T-helper 2 cell (primary cell): ENCODE measurements at places on chromosomes 6 and 20.

DNA sequence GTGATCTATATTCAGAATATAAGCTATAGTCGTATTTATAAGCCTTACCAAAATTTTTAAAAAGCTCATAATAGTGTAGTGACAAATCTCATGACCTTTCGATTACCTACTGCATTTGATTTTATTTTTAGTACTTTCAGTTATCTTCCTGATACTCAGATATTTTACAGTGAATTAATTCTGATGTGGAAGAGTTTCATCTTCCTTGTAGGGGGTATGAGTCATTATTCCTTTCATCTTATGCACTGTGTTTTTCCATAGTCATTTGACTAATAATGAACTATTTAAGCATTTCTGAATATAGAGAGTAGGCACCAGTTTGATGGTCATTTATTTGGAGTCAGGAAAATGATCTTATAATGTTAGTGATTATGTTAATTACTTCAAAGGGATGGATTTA, 36.4 kb downstream of the HDGFL1 start:
- no peak for DNase-seq

DNA sequence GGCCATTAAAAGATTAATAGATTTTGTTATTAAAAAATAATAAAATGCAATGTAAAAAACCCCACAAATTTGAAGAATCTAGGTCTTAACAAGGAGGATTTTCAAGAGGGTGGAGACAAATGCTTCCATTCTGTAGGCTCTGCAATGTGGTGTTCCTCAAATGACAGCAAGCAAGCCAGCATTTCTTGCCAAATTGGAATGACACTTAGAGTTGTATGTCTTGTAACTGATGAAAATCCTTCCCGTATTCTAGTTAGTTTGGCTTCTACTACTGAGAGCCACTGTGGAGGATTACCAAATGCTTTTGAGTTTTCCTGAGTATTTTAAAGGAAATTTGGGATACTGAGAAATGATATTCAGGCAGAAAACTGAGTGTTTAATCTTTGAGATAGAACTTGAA, 1225.5 kb upstream of the CITED2 start:
- DNase-seq: no peak

GRCh38 chr6:119234457-119234856, 115.1 kb downstream of the MAN1A1 start:
- DNase-seq: no peak

GRCh38 chr20:45117581-45117980, 2.6 kb upstream of the WFDC5 start:
- DNase-seq: no peak

DNA sequence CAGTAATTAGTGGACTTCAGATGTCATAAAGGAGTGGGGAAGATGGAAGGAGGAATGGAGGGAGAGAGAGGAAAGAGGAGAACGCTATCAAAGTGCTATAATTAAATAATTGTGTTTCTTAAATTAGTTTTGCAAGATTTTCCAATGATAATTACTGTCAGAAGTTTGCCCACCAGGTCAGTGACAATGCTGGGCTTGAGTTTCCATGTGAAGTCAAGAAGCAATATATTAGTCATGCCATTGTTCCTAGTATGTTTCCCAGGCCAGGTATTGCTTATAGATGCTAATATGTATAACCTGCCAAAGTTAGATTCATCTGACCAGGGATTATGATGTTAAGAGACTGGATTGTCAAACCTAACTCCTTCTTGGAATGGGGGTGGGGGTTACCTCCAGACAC, 131.9 kb downstream of the GJA10 start:
- DNase-seq: no peak

GRCh38 chr6:15426395-15426794, 180.5 kb downstream of the JARID2 start:
- DNase-seq: no peak

DNA sequence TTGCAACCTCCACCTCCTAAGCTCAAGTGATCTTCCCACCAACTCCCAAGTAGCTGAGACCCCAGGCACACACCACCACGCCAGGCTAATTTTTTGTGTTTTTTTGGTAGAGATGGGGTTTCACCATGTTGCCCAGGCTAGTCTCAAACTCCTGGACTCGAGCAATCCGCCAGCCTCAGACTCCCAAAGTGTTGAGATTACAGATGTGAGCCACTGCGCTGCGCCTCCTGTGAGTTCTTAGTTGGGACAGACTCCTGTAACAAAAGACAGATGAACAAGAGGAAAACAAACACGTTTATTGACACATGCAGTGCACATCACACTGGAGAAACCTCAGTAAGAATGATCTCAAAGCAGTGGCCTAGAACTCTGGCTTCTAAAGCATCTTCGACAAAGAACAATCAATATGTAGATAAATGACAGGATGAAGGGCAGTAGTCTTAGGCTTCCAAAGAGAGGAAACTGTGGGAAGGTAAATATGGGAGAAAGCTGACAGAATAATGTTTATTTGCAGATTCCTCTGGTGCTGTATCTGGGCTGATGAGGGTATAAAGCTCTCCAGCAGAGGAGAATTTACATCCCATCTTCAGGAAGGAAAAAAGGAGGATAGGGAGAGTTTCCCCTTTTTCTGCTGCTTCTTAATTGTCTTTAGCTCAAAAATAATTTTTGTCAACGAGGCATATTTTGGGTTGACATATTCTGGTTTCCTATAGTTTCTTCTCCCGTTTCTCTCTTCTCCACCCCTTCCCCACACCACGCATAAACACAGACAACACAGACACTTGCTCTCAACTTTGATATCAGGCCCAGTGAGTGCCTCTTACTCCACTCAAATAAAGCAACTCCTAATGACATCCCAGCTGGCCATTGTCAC, 84.7 kb upstream of the TNFAIP3 start:
- DNase-seq: no peak

- peak; percentile 5 for DNase-seq
These were observed 262.0 kb downstream of the CDC5L start for GRCh38 chr6:44649365-44650025.

- peak; percentile 69 for DNase-seq
These were observed 88.1 kb downstream of the MAP3K4 start for GRCh38 chr6:161079566-161080262.

DNA sequence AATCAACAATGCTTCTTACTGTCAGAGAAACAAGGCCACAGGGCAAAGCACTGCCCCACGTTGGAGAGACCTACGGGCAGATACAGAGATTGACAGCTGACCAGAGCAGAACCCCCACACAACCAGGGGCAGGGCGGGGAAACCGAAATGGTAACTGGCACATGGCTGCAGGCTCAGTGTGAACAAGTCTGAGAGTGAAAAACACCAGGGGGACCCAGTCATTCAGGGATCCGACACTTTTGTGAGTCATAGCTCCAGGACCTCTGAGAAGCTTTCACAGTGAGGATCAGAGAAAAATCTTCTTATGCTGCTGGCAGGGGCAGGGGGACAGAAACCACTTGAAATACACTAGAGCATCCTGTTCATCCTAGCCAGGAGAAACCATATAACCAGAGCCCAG, 254.2 kb downstream of the C6orf118 start:
- DNase-seq: no peak

GRCh38 chr6:13613029-13613594, 2.0 kb upstream of the NOL7 start:
- DNase-seq: no peak

GRCh38 chr6:18183766-18184165, 28.5 kb downstream of the KDM1B start:
- DNase-seq: no peak

- no peak for DNase-seq
These were observed 43.3 kb downstream of the TRIM27 start for GRCh38 chr6:28880519-28880893.

- no peak for DNase-seq
These were observed 204.8 kb downstream of the ADGB start for GRCh38 chr6:146803601-146804000.

GRCh38 chr6:165573671-165574070, 89.4 kb downstream of the PDE10A start:
- DNase-seq: no peak

GRCh38 chr6:61887423-61887822, 398.6 kb downstream of the KHDRBS2 start:
- no peak for DNase-seq

DNA sequence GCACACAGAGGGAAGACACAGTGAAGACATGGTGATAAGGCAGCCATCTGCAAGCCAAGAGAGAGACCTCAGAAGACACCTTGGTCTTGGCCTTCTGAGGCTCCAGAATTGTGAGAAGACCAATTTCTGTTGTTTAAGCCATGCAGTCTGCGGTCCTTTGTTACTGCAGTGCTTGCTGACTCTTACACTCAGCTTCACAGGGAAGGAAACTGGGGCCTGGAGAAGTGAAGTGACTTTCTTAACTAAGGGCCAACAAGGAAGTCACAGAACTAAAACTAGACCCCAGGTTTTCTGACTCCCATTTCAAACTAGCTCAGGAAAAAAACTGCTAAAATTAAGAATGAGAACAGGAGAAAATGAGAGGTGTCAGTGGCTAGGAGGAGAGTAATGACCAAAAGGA, 74.3 kb downstream of the TNFRSF21 start:
- DNase-seq: no peak

GRCh38 chr6:20541382-20541781, 7.1 kb downstream of the CDKAL1 start:
- no peak for DNase-seq

DNA sequence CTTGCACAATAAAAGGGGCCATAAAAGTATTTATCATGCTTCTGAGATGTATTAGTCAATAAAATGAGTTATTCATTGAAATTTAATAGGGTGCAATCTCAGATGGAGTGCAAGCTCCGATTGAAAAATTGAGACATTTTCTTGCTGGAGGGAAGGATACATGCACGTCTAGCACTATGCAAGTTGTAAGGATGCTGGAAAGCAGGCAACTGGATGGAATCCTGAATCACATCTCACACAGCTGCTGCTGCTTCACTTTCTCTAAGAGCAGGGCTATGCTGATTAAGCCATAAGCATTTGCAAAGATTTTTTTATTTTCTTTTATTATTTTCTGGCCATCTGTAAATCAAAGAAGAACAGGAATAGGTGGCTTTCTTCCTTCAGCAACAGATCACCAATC, 308.8 kb upstream of the EPHA7 start:
- DNase-seq: no peak

- DNase-seq: no peak
These were observed 368.1 kb upstream of the MARCKS start for GRCh38 chr6:113488812-113489685.

GRCh38 chr6:20188630-20189075, 23.6 kb downstream of the MBOAT1 start:
- DNase-seq: no peak

DNA sequence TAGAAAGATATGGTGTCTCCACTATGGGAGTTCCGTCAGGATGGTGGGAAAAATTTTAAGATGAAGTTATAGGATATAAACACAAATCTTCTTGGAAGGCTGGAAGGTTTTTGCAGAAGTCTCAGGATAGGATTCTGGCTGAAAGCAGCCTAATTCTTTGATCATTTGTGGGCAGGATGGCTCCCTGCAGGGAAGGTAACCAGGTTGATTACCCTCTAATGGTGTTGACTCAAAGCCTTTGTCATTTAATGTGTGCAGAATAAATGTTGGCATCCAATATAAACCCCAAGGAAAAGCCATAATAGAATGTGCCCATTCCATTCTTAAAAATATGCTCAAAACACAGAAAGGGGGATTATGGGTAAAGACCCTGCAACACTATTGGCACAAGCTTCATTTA, 204.3 kb downstream of the EPM2A start:
- DNase-seq: no peak

- no peak for DNase-seq
These were observed 76.4 kb upstream of the RNF24 start for GRCh38 chr20:4091490-4092479.

- DNase-seq: no peak
These were observed 38.5 kb downstream of the PTGIS start for GRCh38 chr20:49529470-49529869.

GRCh38 chr6:54716010-54716409, 130.6 kb upstream of the FAM83B start:
- DNase-seq: no peak

- no peak for DNase-seq
These were observed 39.2 kb upstream of the MMS22L start for GRCh38 chr6:97322226-97322625.

- DNase-seq: no peak
These were observed 1.1 kb downstream of the TBP start for GRCh38 chr6:170555305-170555704.

GRCh38 chr6:156269751-156270369, 507.3 kb upstream of the ARID1B start:
- no peak for DNase-seq

DNA sequence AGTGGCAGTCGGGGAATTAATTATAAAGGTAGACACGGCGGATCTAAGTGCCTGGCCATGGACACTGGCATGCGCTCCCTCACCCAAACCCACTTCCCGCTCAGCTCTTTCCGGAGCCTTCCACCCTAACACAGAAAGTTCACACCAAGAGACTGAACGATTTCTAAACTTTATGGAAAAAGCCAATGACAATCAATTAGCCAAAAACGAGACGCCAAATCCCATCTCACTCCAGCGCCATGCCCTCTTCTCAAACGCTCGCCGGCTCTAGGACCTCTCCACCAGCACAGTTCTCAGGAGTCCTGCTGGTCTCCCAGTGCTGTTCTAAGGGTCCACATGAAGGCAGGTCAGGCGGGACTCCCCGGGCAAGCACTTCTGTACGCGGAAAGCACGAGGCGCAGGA, 641 bp downstream of the SF3B5 start:
- no peak for DNase-seq

DNA sequence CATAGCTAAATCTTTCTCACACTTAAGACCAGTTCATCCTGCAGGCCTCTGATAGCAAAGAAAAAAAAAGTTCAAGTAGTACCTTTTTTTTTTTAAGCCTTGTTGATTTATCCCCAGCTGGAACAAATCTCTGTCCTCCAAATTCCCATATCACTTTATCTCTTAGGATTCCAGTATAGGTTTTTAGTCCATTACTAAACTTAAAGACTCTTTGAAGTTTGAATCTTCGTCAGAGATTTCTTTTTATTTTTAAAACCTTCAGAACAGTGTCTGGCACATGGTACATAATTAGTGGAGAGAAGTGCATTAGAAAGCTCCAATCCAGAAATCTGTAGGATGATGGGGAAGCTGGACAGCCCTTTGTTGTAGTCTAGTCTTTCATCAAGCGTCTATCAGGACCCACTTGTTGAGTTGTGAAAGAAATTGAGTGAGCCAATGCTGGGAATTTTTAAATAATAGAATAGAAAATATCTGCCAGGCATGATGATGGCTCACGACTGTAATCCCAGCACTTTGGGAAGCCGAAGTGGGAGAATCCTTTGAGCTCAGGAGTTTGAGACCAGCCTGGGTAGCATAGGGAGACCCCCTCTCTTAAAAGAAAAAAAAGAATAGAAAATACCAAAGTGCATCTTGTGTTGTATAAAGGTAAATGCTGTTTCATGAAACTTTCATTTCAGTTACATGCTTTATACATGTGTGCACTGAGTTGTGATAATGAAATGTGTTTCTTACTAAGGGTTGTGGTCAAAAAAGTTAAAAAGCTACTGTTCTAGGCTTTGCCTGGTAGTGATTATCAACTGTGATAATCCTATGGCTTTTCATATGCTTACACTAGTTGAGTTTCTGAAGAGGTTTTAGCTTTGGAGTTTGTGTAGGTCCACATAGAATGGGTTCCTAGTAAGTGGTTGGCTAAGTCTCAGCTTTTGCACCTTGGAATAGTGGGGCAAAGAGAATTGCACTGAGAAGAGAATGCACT, 3.2 kb downstream of the NFYA start:
- no peak for DNase-seq

- DNase-seq: no peak
These were observed 3.2 kb downstream of the SLC17A9 start for GRCh38 chr20:62955519-62956386.
